ENCODE measurements at places on chromosomes 13 and 19.

DNA sequence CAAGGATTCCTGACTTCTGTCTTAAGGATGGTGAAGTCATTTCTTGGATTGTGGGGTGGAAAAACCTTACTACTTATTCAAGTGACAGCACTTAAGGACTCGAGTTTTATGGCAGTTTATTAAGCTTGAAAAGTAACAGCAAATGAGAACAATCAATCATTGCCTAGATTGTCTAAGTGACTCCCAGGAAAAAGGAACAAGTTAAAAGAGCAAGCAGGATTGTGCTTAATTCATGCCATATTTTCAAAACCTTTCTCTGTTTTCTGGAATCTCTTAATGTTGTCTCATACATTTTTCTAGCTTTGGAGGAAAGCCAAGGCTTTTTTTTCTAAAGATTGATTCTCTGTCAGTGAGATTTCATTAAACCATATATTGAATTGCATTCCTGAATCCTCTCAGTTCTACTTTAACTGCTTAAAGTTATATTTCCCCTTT lies 236.2 kb upstream of the HTR2A start:
- DNase-seq = no peak

- no peak for DNase-seq
Measured at GRCh38 chr13:48333976-48334375, 30.4 kb downstream of the RB1 start.

DNA sequence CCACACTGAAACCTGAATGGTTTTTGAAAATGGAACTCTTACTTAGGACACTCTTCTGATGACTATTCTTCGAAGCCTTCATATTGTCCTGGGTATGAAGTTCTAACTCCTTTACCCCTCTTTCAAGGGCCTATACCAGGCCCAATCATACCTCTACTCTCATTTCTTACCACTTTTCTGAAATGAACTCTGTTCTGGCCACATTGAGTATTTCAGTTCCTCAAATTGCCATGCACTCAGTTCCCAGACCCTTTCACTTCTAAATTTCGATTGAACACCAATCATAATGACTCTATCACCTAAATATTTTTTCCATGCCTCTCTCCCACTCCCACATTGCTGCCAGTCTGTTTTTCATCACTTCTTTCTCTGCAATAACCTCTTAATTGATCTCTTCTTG lies 53.7 kb downstream of the LACC1 start:
- DNase-seq = no peak

DNA sequence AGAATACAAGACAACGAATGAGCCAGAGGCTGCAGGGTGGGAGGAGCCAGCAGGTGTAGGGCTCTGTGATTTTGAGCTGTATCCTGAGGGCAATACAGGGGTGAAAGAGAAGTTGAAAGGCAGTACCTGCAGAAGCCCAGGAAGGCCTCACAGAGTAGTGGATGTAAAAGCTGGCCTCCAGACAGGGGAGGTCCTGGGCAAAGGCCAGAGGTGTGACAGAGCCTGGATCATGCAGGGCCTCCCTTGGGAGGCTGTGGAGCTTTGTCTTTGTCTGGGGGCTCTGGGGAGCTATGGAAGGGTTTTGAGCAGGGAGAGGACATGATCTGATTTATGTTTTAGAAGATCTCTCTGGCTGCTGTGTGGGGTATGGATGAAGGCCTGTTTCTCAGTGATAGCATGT lies 2.7 kb downstream of the MEGF8 start:
- DNase-seq = no peak

All from HCT116 (cell line).